ENCODE measurements at places on chromosomes 12 and 14.

- DNase-seq = peak; percentile 89
Measured at GRCh38 chr12:67943141-67943892, 45.9 kb upstream of the IFNG-AS1 start.

DNA sequence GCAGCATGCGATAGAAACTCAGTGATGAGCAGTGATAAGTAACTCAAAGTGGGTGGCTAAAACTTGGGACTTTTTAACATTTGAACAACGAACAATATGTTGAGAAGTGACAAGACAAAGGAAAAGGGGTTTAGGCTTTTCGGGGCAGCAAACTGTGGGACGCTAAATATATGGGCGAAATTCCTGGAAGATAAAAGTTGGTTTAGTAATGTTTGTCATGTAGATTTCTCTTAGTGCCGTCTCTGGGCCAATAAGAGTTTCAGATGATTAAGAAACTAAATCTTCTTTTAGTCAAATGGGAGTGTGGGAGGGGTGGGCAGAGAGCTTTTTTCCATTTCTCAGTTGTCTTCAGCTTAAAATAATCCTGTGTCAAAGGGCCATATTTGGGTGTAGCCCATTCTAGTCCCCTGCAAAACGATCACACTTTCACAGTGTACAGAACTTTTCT, 41.7 kb upstream of the FUT8 start:
- no peak for DNase-seq

DNA sequence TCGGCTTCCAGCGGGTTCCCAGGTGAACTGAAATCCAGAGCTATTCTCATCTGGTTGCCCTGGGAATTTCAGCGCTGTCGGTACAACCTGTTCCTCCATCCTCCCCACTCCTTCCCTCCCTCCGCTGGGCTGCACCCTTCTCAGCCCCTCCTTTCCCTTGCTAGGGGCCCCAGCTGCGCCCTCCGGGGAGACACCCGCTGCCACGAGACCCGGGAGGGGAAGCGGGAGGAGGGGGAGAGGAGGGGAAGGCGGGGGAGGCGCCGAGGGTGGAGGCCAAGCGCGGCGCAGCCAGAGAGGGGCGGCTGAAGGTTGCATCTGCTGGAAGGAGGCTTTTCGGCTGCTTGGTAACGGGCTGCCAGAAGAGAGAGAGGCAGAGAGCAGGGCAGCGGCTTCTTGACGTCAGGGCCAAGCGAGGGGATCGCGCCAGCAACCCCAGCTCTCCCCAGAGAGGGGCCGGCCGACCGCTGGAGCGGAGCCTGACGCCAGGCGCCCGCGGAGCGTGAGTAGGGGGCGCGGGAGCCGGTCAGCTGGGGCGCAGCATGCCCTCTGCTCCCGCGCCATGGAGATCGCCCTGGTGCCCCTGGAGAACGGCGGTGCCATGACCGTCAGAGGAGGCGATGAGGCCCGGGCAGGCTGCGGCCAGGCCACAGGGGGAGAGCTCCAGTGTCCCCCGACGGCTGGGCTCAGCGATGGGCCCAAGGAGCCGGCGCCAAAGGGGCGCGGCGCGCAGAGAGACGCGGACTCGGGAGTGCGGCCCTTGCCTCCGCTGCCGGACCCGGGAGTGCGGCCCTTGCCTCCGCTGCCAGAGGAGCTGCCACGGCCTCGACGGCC, at the start of gene KCNA5:
TSS of gene KCNA5 (plus strand) at position 291 of the 831 bp plus-strand sequence. CDS start at position 560, 269 bp downstream.
- peak; percentile 68 for DNase-seq

- DNase-seq = peak; percentile 91
Measured at GRCh38 chr14:33848706-33849454, 102.0 kb downstream of the EGLN3 start.

DNA sequence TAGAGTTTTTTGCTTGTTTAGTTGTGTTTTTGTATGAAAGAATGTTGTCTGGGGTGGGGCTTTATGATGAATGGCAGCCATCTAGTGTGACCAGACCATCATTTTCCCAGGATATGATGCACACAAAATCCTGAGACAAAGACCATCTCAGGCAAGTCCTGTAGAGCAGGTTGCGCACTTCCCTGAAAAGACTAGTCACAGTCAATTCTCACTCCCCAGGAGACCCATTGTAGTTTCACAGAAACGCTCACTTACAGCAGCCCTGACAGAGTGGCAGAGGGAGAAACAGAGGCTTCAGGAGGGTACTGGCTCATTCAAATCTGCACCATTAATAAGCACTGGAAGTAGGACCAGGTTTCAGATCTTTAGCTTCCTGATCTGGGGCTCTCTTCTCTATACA, 183.2 kb downstream of the TMEM117 start:
- DNase-seq = no peak

DNA sequence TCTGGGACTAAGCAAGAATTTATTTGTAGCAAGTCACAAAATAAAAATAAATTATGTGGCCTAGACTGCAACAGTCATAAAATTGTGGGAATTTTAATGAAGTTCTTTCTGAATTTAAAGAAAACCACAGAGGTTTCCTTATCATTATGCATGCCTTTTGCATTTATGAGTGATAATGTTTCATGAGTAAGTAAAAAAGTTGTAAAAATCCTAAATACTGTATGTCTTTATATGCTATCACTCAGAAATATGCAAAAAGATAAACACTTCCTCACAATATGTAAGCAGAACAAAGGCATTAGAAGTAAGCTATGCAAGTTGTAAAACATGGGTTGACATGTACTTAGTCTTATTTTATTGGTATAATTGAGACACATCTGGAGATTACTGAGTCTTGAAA, 239.4 kb upstream of the PDE3A start:
- no peak for DNase-seq

- no peak for DNase-seq
Measured at GRCh38 chr14:23252006-23252405, 14.3 kb downstream of the RNF212B start.

GRCh38 chr12:98754095-98754494, 109.0 kb downstream of the APAF1 start:
- DNase-seq = peak; percentile 97

- DNase-seq = peak; percentile 60
Measured at GRCh38 chr12:85310456-85311076, 30.5 kb downstream of the ALX1 start.

- DNase-seq = peak; percentile 82
Measured at GRCh38 chr12:121811434-121812319, 7.9 kb downstream of the SETD1B start.

GRCh38 chr14:85686908-85687307, 157.0 kb downstream of the FLRT2 start:
- DNase-seq = no peak

GRCh38 chr12:6273541-6274230, 36.8 kb upstream of the PLEKHG6 start:
- DNase-seq = peak; percentile 49

All from DMS53 (cell line).